Osteoblast (primary cell): ENCODE measurements at places on chromosomes 2 and 18. TPM values are rescaled to one million over a fixed set of nuclear protein-coding genes. Genes with fewer than 3 reads are reported as not detected.

SEPTIN10 gene
- total RNA-seq, result 101 and 107 TPM in 2 replicates

FZD7 gene
- total RNA-seq, result 64.8 and 73.8 TPM in 2 replicates

TGFA gene
- total RNA-seq, result not detected in 2 replicates

TMEM169 gene
- 0.36 and 0.88 TPM in 2 replicates for total RNA-seq

- H3K4me1 ChIP-seq, result no peaks in the 10 kb centered on the region
Observed at GRCh38 chr18:77344786-77345500, 95.3 kb downstream of the GALR1 start.

GRCh38 chr2:127645395-127646291, at the start of gene GPR17:
TSS of gene GPR17 (plus strand) at chr2:127646153. CDS start at chr2:127650736, 4,583 bp downstream.
- DNase-seq, result no peak
- no peak within 1 kb of the TSS for H3K27ac ChIP-seq
- no peaks in the 10 kb centered on the region for H3K36me3 ChIP-seq

DNA sequence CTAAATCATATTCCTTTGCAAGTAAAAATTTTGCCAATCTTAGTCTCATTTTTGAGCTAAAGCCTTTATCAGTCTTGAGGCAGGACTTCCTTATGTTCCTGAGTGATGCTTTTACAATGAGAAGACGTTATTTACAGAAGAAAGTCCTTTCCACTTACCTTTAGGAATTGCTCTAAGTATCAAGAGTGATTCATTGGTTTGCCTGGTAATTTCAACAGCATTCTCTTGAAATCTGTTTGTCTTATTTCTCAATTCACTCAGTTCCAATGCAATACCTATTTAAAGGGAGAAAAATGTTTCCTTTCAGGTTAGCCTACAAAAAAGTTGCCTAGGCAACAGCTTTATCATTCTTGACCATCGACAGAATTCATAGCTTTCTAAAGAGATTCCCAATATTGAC, 137.2 kb downstream of the LAMA1 start:
- peaks cover 6% of the 10 kb centered on the region for H3K36me3 ChIP-seq
- no peaks in the 10 kb centered on the region for H3K27me3 ChIP-seq
- H3K4me3 ChIP-seq, result no peak overlapping the region
- H3K27ac ChIP-seq, result no peak overlapping the region
- no peak for DNase-seq

DNA sequence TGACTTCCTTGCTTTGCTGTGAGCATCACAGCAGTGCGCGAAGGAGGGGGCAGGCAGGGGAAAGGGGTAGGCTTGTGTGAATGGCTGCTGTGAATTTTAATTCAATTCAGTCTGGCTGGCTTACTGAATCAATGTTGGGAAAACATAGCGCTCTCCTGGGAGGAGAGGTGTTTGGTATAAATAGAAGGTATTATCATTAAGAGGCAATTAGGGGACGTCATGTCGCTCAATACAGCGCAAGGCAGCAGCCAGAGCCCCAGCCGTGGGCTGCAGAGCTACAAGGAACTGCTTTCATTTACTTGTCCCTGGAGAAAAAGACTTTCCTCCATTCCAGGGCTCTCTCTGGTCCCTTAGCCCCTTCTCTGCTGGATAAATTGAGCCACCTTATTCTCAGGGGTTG, 181.4 kb upstream of the MSH6 start:
- no peaks in the 10 kb centered on the region for H3K36me3 ChIP-seq
- H3K4me1 ChIP-seq, result no peaks in the 10 kb centered on the region
- H3K27me3 ChIP-seq, result no peaks in the 10 kb centered on the region
- no peak overlapping the region for H3K27ac ChIP-seq
- DNase-seq, result no peak

- peaks cover 38% of the 10 kb centered on the region for H3K4me1 ChIP-seq
- peak overlapping the region; percentile 100 for H3K27ac ChIP-seq
- peak overlapping the region; percentile 96 for H3K4me3 ChIP-seq
- H3K27me3 ChIP-seq, result no peaks in the 10 kb centered on the region
- peaks cover 34% of the 10 kb centered on the region for H3K36me3 ChIP-seq
- DNase-seq, result peak; percentile 76
Observed at GRCh38 chr2:70085711-70086277, 1.5 kb upstream of the PCBP1 start.

- H3K27ac ChIP-seq, result no peak overlapping the region
- no peak overlapping the region for H3K4me3 ChIP-seq
- DNase-seq, result no peak
- H3K36me3 ChIP-seq, result no peaks in the 10 kb centered on the region
- H3K27me3 ChIP-seq, result no peaks in the 10 kb centered on the region
Observed at GRCh38 chr18:56789004-56789888, 138.1 kb downstream of the WDR7 start.

ABCB11 gene
- under 0.01 TPM in 1 of 2 replicates, not detected in the other for total RNA-seq

GRCh38 chr2:187105218-187105617, 256.2 kb upstream of the ZSWIM2 start:
- no peaks in the 10 kb centered on the region for H3K4me1 ChIP-seq
- no peaks in the 10 kb centered on the region for H3K36me3 ChIP-seq
- no peak for DNase-seq
- no peak overlapping the region for H3K4me3 ChIP-seq

GRCh38 chr2:86333378-86333777, 4.0 kb downstream of the REEP1 start:
- H3K4me1 ChIP-seq, result no peaks in the 10 kb centered on the region
- H3K27me3 ChIP-seq, result peaks cover 52% of the 10 kb centered on the region
- no peak for DNase-seq
- H3K4me3 ChIP-seq, result no peak overlapping the region

RAB6D gene
- total RNA-seq, result under 0.01 TPM in 1 of 2 replicates, not detected in the other

DNA sequence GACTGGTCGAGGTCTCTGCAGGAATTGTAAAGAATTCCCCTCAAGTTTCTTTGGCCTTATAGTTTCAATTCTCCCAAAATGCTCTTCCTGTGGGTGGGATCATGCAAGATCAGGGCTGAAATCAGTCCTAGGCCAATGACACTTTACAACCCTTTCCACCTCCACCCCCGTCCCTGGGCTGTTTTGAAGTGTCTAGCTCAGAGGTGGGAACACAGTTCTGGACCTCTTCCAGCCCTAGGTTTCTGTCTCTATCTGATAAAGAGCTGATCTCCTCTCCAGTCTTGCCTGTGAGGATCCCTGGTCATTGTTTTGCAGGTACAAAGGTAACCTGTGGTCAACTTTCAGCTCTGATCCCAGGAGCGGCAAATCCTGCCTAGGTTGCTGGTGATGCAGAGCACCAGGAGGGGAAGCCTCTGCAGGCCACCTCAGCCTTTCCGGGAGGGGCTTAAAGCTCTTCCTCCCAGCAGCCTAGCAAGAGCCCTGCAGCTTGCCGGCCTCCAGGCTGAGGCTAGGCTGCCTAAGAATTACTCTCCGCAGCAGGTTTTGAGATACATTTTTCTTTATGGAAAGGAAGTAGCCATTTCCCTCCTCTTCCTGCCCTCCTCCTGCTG, 69.8 kb upstream of the WIPF1 start:
- H3K27me3 ChIP-seq, result no peaks in the 10 kb centered on the region
- H3K4me3 ChIP-seq, result no peak overlapping the region
- no peak for DNase-seq
- peak overlapping the region; percentile 37 for H3K27ac ChIP-seq
- peaks cover 22% of the 10 kb centered on the region for H3K4me1 ChIP-seq

STK25 gene
- total RNA-seq, result 189 and 227 TPM in 2 replicates
